Upper lobe of left lung (tissue), 6 donors: ENCODE measurements at places on chromosomes 5 and 9. TPM values are rescaled to one million over a fixed set of nuclear protein-coding genes. Genes with fewer than 3 reads are reported as not detected.

Gene IL5
- not detected for total RNA-seq

Gene BTNL8
- total RNA-seq = not detected

Gene SKP2
- total RNA-seq = 14.6 TPM

GRCh38 chr5:138967791-138968448, 92.8 kb upstream of the LRRTM2 start:
- no peaks in the 10 kb centered on the region for H3K27me3 ChIP-seq
- no peak overlapping the region for H3K27ac ChIP-seq
- peaks cover 3% of the 10 kb centered on the region for H3K4me1 ChIP-seq
- DNase-seq = peak; percentile 84

DNA sequence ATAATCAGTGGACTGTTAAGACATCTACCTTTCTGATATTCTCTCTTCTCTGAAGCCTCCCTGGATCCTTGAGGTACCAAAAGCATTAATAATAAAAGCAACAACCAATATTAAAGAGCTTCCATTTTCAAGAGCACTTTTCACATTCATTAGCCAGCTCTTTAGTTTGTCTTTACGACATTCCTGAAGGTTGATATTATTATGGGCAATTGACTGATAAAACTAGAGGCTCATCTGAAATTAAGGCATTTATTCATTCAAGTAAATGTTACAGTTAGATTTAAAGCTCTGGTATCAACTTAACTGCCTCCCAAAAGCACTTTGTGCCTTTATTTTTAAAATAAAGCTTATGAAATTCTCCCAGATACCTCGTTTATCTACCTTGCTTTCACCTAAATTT, 199.6 kb downstream of the PLK2 start:
- H3K27me3 ChIP-seq = no peaks in the 10 kb centered on the region
- H3K36me3 ChIP-seq = no peaks in the 10 kb centered on the region

DNA sequence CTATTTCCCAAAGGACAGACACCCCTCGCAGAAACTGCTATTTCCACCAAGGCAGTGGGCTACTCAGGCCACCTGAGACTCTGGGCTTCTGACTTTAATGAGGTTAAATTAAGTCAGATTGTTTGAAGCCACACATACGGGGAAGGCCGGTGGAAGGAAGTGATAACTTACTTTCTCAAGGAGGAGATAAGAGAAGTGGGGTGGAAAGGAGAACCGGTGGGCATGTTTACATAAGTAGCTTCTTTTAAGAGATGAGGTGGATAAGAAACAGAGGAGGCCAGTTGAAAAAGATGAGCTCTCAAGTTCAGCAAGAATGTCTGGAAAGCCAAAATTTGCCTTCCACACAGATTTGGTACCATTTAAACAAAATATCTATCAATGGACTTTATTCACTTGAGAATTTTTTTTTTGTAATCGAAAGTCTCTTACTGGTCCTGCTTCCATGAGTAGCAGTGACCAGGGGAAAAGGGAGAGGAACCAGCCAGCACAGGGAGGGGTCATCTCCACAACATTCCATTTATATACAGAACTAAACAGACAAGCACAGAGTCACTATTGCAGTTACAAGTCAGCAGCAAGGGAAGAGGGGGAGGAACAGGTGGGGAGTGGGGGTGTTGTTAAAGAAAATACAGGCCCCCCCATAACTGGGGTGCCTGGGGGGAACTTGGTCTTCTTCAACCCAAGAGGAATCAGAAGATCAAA, 20.0 kb downstream of the CCDC125 start:
- peaks cover 15% of the 10 kb centered on the region for H3K36me3 ChIP-seq
- no peak overlapping the region for H3K27ac ChIP-seq
- H3K4me1 ChIP-seq = no peaks in the 10 kb centered on the region
- no peaks in the 10 kb centered on the region for H3K27me3 ChIP-seq
- no peak overlapping the region for H3K4me3 ChIP-seq

Gene STPG3
- not detected for total RNA-seq

DNA sequence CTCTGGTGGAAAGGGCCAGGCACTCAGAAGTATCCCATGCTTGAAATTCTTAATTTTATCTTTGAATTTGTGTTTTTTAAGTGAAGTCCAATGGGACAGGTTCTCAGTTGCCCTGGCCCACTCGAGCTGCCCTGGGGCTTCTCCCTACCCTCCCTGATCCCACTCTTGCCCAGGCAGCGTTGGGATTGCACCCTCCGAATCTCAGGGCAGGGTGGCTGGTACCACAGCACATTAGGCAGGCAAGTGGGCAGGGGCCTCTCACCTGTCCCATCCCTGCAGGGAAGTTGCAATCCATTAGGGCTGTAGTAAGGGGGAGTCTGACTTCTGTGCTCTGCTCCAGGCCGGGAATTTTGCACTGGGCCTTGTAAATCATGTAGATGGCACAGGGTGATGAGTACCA, 2.7 kb downstream of the RUFY1 start:
- no peak overlapping the region for H3K4me3 ChIP-seq
- no peaks in the 10 kb centered on the region for H3K27me3 ChIP-seq
- no peak for DNase-seq
- H3K36me3 ChIP-seq = no peaks in the 10 kb centered on the region
- H3K27ac ChIP-seq = no peak overlapping the region

Gene TMEM232
- 36.9 TPM for total RNA-seq

DNA sequence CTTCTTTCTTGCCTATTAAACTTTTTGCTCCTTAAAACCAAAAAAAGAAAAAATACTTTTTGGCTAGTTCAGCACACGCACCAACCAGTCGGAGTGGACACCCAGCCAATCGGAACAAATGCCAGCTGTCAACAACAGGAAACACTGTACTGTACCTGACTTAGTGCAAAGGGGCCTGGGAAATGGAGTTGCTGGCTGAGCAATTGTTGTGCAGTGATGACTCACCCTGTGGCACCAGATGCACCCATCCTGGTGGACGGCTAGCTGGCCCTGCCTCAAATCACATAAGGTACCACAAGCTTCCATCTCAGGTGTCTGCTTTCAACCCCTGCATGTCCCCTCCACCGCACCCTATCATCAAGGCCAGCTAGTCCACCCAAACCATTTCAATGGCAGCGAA, 20.9 kb downstream of the FOXE1 start:
- DNase-seq = no peak
- no peaks in the 10 kb centered on the region for H3K36me3 ChIP-seq
- no peak overlapping the region for H3K27ac ChIP-seq

DNA sequence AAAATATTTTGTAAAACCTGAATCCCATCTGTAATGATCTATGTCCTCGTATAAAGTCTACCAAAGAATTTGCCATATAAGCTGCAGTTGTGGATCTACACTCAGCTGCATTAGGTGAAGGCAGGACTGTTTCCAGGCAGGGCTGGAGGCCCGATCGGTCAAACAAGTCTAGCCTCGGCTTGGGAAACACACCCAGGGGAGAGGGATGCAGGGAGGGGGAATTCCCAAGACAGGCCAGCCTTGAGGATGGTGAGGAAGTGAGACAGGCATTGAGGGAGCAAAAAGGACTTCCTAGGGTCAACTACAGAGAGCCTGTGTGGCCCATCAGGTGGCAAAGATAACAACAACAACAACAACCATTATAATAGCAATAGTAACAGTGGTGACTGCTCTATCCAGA, 174.1 kb upstream of the FSTL4 start:
- no peak overlapping the region for H3K4me3 ChIP-seq
- H3K27me3 ChIP-seq = no peaks in the 10 kb centered on the region
- H3K36me3 ChIP-seq = no peaks in the 10 kb centered on the region

GRCh38 chr5:54832045-54832444, 153.3 kb downstream of the ESM1 start:
- no peak overlapping the region for H3K27ac ChIP-seq
- no peak for DNase-seq
- no peaks in the 10 kb centered on the region for H3K27me3 ChIP-seq
- H3K4me3 ChIP-seq = no peak overlapping the region

DNA sequence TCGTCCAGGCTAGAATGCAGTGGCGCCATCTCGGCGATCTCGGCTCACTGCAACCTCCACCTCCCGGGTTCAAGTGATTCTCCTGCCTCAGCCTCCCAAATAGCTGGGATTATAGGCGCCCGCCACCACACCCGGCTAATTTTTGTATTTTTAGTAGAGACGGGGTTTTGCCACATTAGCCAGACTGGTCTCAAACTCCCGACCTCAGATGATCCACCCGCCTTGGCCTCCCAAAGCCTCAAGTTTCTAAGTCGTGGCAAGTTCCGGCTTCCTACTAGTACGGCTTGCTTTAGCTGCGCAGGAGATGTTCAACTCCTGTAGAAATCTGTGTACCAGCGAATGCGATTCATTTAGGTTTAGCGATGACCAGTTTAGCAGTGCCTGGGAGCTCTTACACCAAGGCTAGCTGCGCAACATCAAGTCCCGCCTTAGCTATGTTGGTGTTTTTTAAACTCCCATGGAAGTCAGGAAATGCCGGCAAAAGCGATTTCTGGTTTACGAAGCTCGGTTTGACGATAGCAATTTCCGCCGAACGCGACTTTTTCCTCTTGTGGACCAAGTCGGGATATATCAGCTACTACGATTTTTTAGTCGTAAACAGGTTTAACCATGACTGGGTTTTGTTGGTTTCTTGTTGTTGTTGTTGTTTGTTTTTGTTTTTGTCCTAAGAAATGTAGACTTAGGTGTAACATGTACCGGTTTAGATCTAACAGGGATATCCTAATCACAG, 46.4 kb downstream of the ANXA2R start:
- peak overlapping the region; percentile 60 for H3K4me3 ChIP-seq
- no peak for DNase-seq
- peak overlapping the region; percentile 96 for H3K27ac ChIP-seq
- peaks cover 15% of the 10 kb centered on the region for H3K4me1 ChIP-seq
- peaks cover 36% of the 10 kb centered on the region for H3K27me3 ChIP-seq

Gene SLC34A1
- total RNA-seq = not detected

GRCh38 chr9:2620919-2621721, 467 bp upstream of the VLDLR start:
- peak overlapping the region; percentile 51 for H3K4me3 ChIP-seq
- peak overlapping the region; percentile 88 for H3K27ac ChIP-seq
- peak; percentile 93 for DNase-seq
- H3K27me3 ChIP-seq = peaks cover 8% of the 10 kb centered on the region
- peaks cover 26% of the 10 kb centered on the region for H3K4me1 ChIP-seq

DNA sequence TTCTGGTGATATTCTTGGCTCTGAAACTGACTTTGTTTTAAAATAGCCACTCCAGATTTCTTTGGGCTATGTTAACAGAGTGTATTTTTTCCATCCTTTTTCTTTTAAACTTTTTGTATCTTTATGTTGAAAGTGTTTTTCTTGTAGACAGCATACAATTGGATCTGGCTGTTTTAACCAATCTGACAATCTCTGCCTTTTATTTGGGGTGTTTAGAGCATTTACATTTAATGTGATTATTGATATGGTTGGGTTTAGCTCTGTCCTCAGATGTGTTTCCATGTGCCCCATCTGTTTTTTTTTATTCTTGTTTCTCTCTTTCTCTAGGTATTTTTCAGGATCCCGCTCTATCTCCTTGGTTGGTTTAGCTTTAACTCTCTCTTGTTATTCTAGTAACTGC, 10.7 kb downstream of the SLC6A18 start:
- no peak overlapping the region for H3K4me3 ChIP-seq
- no peaks in the 10 kb centered on the region for H3K4me1 ChIP-seq
- no peak overlapping the region for H3K27ac ChIP-seq
- no peak for DNase-seq

Gene GFPT2
- 35.4 TPM for total RNA-seq

Gene CAVIN4
- total RNA-seq = 0.44 TPM

Gene ALDH1A1
- 97.6 TPM for total RNA-seq

Gene IFNA2
- not detected for total RNA-seq
